Activated T-cell treated with anti-CD3 and anti-CD28 coated beads for 48 hours (primary cell): ENCODE measurements at places on chromosomes 4 and X.

GRCh38 chr4:27210956-27211355 lies 350.3 kb downstream of the STIM2 start:
- DNase-seq = no peak

- no peak for DNase-seq
Measured at GRCh38 chr4:10490996-10491395, 33.8 kb upstream of the ZNF518B start.

DNA sequence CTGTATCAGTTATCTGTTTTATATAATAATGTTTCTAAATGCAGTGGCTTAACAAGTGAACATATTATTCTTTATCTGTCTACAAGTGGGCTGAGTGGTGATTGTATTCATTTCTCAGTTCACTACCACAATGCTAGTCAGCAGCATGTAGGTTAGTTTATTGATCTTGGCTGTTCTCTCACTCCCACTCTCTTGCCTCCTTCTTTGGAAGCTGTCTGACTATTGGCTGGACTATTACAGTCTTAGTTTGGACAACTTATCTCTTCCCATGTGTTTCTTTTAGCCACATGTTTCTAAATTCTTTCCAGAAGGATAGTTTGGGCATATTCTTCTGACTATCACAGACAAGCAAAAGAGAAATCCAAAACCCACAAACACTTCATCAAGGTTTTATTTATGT lies 459.5 kb upstream of the AGA start:
- no peak for DNase-seq

- DNase-seq = no peak
Measured at GRCh38 chr4:150039274-150040127, 38.7 kb upstream of the DCLK2 start.

DNA sequence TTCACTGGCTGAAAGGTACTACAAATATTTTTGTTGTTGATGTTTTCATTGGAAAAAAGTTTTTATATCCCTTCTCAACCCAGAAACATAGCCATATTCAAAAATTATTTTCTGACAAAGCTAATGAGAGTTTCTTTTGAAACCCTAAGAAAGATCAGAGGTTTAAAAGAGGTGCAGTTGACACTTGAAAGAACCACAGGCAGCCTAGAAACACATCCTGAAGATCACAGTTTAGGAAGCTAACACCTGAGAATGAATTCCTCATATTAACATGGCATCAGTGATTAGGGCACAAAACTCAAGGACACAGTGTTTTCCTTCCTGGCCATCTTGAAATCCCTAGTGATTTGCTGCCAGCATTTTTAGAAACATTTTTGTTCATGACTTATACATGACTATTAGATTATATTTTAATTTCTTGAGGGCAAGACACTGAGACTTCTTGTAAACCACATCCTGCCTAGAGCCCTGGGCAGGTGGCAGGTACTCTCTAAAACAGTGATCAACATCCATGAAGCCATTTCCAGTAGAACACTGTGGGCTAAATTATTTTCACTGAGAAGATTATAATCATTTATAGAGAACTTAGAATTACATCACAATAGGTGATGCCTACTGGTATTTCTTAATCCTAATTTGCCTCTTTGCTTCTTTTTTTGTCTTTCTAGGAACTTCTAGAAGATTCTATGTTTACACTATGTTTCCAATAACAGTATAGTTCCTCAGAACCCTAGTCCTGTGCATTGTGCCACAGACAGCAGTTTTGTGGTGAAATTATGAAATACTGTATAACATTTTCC lies 80.0 kb downstream of the ARSJ start:
- DNase-seq = no peak

GRCh38 chr4:88018466-88018865 lies 11.0 kb downstream of the PKD2 start:
- no peak for DNase-seq

GRCh38 chr4:83418211-83418610 lies 37.4 kb downstream of the HELQ start:
- DNase-seq = no peak

DNA sequence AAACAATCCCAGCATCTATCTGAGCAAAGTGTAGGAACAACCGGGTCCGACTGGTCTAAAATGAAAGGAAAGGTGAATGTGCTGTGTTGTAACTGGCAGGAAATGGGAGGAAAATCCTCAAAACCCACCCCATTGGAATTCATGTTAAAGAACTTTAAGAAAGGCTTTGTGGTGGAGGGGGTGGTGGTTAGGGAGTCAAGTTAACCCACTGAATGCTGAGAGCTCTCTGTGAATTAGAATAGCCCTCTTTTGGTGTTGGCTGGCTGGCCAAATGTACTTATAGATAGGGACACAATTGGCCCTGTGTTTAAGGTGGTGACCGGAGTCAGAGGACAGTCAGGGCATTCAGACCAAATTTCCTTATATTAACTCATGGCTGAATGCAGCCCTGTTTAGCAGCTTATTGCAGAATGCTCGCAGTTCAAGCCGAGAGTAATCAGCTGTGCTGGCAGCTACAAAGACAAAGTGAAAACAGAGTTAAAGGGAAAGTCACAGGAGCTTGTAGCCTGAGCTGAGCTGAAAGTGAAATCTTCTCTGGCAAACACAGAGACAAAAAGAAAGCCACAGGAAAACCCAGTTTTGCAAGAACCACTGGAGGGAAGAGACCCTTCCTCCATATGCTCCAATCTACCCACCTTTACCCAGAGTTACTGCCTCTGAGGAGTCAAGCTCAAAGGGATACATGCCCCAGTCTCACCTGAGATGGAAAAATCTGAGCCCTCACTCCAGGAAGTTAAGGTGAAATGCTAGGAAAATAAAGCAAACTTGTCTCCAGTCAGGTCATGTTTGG lies 38.5 kb upstream of the UGT2B7 start:
- no peak for DNase-seq

- no peak for DNase-seq
Measured at GRCh38 chr4:136810626-136811025, 721.7 kb downstream of the PCDH18 start.

- DNase-seq = no peak
Measured at GRCh38 chrX:119389871-119390501, 9.2 kb upstream of the SLC25A43 start.

- no peak for DNase-seq
Measured at GRCh38 chrX:129478516-129478915, 44.8 kb downstream of the SMARCA1 start.

DNA sequence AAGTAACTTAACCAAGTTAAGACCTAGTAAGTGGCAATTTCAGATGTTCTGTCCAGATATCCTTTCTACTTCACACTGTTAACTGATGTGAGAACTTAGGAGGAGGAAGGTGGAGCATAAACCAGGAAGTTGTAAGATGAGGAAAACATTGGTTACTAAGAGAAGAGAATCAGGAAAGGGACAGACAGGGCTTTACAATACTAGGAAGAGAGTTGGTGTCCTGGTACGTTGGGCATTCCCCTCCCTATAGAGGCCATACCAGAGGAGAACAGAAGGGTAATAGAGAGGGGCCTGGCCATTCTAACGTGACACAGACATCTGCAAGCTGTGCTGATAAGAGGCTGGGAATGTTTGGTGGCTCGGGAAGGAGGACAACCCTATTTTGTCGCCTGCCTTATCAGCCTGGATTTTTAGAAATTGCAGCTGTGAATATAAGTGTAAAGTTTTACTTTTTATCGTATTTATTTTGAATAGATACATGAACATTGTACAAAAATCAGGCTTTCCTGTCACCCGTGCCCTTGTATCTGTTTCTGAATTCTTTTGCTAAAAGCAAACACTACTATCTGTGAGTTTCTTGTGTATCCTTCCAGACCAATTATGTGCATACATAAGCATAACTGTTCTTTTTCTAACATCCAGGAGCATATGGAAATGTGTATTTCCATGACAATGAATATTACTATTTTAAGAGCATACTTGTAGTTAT lies 53.5 kb upstream of the HPRT1 start:
- DNase-seq = no peak

DNA sequence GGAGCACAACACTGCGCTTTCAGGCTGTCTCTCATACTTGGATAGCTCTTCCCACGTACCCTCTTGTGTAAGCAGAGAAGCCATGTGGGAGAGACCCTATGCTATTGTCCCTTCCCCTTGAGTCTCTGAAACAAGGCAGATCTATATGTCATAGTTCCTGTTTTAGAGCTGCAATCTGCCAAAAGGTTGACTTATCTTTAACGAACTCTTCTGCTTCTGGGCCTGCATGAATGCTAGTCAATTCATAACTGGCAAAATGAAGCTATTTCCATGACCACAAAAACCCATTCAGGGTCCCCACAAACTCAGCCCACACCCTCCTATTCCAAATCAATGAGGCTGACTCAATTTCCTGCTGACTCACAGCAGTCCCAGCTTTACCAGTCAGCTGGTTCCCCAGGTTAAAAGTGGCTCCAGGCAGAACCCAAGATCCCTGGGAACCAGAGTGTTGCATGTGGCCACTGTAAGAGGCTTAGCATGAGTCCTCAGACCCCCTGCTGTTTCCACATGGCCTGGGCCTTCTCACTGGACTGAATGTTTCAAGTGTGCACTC lies 25.3 kb upstream of the SOD3 start:
- DNase-seq = peak; percentile 2

- no peak for DNase-seq
Measured at GRCh38 chr4:156606554-156607477, 364.8 kb downstream of the PDGFC start.

DNA sequence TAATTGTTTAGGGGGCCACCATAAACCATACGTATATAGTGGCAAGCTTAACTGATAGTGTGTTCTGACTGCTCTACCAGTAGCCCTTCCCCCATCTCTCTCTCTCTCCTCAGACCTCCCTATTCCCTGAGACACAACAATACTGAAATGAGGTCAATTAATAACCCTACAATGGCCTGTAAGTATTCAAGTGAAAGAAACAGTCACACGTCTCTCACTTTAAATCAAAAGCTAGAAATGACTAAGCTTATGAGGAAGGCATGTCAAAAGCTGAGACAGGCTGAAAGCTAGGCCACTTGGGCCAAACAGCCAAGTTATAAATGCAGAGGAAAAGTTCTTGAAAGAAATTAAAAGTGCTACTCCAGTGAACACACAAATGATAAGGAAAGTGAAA lies 78.0 kb downstream of the PRDM5 start:
- no peak for DNase-seq

DNA sequence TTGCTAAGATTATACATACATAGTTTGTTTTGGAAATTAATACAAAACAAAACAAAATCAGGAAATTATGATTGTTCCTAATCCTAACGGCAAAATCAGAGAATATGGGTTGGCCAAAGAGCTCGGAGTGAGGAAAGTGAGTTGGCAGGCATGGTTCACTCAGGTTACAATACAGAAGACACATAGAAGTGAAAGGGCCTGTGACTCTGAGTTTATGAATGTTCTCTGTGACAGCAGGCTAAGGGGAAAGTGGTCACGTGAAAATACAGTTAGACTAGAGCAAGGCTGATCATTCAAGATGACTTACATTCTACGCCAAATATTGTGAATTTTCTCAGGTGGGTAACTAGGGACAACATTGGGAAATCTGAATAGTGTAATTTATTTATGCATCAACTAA lies 1001.3 kb downstream of the CCSER1 start:
- no peak for DNase-seq

DNA sequence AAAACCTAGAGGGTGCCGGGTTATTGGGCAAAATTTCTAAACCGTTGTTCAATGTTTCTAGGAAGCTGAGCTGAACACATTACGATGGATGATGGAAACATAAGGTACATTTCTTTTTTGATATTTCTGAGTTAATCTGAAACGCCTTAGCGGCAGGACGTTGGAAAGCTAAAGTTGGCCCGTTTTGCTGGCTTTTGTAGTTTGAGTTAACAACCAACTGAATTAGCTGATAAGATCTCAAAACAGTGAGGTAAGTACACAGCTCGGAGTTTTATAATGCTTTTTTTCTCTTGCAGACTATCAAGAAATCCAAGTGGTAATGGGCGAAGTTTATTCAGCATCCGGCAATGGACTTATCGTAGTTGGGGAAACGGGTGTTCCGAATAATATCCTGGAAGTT lies 73.5 kb downstream of the PRSS12 start:
- no peak for DNase-seq

DNA sequence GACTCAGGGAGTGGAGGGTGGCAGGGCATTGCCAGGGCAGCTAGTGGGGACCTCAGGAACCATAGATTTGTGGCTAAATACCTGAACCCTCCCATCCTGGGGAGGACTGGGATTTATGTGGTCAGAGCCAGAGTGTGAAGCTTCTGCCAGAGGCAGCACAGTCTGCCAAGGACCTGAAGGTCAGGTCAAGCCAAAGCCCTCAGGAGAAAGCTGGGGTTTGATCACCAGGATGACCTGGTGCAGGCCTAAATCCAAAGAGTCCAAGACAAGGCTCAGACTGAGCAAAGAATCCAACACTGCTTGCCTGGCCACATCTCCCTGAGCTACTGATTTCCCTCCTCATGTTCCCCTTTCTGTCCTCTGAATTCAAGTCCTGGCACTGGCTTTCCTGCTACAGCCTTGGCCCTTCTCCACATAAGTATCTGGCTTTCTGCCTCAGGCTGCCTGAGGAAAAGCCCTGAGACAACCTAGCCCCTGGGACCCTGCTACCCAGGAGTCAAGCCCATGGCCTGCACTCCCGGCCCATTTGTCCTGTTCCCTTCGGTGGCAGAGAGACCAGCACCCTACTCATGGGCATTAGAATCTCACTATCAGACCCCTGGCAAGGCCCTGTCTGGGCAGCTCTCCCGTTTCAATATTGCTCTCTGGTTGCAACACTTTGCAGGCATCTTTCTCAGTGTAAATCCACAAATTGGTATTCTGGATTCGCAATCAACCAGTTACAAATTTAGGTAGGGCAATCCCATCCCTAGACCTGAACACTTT lies 39.3 kb upstream of the SLC25A43 start:
- no peak for DNase-seq

- no peak for DNase-seq
Measured at GRCh38 chr4:42628740-42629139, 28.2 kb downstream of the ATP8A1 start.

- no peak for DNase-seq
Measured at GRCh38 chrX:57918750-57919436, 8.6 kb upstream of the ZXDA start.

GRCh38 chrX:19865567-19866363 lies 21.6 kb downstream of the SH3KBP1 start:
- DNase-seq = no peak

- DNase-seq = no peak
Measured at GRCh38 chrX:11363069-11363594, 69.9 kb downstream of the AMELX start.

GRCh38 chr4:23904639-23905071 lies 14.8 kb upstream of the PPARGC1A start:
- DNase-seq = no peak

- no peak for DNase-seq
Measured at GRCh38 chrX:5915783-5916182, 312.9 kb downstream of the NLGN4X start.
